Iris pigment epithelial cell (primary cell): ENCODE measurements at places on chromosomes 16 and 17.

DNA sequence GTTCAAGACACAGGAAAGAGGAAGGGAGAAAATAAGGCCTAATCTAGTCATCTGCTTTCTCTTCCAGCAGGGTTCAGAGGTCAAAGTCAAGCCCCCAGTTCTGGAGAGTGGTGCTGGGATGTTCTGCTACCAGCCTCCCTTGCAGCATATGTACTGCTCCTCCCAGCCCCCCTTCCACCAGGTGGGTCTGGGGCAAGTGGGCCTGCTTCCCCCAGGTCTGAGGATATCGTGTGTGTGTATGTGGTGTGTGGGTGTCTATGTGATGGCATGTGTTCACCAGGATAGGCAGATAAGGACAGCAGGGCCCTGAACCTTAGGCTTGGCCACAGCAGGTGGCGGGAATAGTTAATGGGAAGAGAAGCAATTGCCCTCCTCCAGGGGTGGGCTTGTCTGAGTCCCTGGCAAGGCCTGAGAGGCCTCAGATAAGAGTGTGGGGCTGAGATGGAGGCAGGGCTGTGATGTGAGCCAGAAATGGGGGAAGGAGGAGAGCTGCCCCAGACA, 21.1 kb downstream of the FOXN1 start:
- DNase-seq, result no peak

DNA sequence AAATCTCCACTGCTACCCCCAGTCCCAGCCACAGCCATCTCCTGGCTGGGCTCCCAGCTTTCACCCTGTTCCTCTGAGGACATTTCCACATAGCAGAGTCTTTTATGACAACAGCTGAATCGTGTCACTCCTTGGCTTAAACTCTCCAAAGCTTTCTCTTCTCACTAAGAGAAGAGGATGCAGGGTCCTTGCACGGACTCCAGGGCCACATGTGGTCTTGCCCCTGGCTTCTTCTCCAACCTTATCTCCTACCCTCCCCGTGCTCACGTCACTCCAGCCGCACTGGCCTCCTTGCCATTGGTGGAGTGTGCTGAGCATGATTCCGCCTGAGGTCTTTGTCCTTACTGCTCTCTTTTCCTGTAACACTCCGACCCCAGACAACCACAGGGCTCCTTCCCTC, 39.9 kb upstream of the CCDC182 start:
- no peak for DNase-seq

GRCh38 chr16:89253548-89254287, 36.2 kb downstream of the ZNF778 start:
- DNase-seq, result no peak

GRCh38 chr17:17320911-17321220, 17.7 kb downstream of the NT5M start:
- DNase-seq, result no peak

- no peak for DNase-seq
These were observed 84.8 kb upstream of the TNRC6C start for GRCh38 chr17:77873500-77874302.

- peak; percentile 20 for DNase-seq
These were observed 66.0 kb downstream of the CDK12 start for GRCh38 chr17:39527220-39527813.

- no peak for DNase-seq
These were observed 19.1 kb downstream of the TRARG1 start for GRCh38 chr17:1298606-1299005.
